EH (cell line): ENCODE measurements at places on chromosomes 6 and 20.

DNA sequence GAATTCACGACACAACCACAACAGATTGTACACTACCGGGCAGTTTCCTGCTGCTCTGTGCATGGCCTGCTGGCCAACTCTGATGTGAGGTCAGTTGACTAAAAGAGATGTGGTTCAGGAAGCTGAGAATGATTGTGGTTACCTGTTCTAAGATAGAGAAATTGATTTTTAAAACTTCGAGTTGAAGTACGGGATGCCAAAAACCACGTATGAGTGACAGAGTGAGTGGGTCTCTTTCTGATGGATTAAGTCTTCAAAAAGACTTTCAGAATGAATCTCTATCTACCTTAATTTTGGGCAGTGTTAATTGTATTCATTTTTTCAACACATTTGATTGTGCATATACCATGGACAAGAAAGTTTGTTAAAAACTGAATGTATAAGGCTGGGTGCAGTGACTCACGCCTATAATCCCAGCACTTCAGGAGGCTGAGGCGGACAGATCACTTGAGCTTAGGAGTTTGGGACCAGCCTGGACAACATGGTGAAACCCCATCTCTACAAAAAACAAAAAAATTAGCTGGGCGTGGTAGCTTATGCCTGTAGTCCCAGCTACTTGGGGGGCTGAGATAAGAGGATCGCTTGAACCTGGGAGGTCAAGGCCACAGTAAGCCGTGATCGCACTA is 121.2 kb downstream of the SGK1 start:
- no peak for DNase-seq

- no peak for DNase-seq
These were observed 35.3 kb upstream of the SLC22A3 start for GRCh38 chr6:160312900-160313299.

DNA sequence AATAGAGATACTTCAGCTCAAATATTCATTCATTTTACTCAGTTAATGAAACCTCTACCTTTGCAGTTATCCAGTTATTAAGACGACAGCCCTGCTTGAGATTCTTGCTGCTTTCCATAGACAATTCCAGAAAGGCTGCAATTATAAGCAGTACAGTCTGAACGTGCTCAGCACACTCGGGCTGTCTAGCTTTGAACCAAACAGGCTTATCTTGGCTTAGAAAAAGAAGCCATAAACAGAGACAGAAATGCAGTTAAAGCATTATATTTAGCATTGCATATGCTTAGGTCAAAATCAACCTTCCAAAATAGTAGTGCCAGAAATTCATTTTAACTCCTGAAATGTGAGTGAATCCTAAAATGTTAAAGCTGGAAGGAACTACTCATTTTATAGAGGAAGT is 204.1 kb upstream of the KCNQ5 start:
- no peak for DNase-seq

GRCh38 chr20:12028771-12029170 is 111.1 kb downstream of the BTBD3 start:
- DNase-seq = no peak

DNA sequence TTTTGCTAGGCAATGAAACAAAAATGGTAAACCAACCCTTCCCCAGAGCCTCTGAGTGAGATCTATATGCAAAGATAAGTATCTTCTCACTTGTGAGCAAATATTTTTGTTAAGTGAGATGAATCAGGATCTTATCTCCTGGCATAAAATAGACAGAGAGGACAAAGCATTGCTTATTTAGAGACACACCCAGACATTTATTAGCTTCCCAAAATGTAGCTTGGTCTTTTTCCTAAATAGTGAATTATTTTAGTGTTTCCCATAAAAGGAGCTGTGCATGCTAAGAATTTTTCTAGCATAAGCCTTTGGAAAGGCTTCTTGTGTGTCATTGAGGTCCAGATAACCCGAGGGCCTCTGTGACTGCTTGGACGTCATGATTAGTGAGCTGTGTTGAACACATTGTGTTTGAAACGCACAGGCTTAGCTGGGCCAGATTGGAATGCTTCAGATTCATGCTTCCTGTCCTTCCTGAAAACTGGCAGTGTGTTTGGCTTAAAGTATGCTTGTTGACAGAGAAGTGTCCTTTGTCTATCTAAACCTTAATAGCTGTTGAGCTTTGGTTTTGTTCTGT is 16.5 kb downstream of the MTHFD1L start:
- DNase-seq = peak; percentile 99

GRCh38 chr20:48686238-48687116 is 141.3 kb downstream of the PREX1 start:
- peak; percentile 53 for DNase-seq

DNA sequence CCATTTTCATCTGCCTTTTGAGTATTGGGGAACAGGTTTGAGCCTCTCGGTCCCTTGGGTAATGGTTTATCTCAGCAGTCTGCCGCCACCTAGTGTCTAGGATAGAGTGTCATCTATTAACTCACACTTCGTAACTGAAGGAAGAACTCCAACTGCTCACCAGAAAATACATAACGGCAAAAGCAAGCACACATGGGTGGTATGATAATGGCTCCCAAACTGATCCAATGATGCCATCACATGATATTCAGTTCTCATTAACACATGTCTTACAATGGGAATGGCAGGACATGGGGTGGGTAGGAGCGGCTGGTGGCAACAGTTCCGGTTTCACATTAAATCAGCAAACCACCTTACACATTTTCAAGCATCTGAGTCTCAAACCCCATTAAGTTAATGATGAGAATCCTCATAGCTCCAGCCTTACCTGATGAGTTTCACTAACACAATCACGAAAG is 110.7 kb upstream of the PHACTR1 start:
- peak; percentile 77 for DNase-seq

- peak; percentile 69 for DNase-seq
These were observed 89.8 kb upstream of the PRSS16 start for GRCh38 chr6:27157459-27158315.

GRCh38 chr6:144349690-144350527 is 64.8 kb downstream of the UTRN start:
- DNase-seq = peak; percentile 51

DNA sequence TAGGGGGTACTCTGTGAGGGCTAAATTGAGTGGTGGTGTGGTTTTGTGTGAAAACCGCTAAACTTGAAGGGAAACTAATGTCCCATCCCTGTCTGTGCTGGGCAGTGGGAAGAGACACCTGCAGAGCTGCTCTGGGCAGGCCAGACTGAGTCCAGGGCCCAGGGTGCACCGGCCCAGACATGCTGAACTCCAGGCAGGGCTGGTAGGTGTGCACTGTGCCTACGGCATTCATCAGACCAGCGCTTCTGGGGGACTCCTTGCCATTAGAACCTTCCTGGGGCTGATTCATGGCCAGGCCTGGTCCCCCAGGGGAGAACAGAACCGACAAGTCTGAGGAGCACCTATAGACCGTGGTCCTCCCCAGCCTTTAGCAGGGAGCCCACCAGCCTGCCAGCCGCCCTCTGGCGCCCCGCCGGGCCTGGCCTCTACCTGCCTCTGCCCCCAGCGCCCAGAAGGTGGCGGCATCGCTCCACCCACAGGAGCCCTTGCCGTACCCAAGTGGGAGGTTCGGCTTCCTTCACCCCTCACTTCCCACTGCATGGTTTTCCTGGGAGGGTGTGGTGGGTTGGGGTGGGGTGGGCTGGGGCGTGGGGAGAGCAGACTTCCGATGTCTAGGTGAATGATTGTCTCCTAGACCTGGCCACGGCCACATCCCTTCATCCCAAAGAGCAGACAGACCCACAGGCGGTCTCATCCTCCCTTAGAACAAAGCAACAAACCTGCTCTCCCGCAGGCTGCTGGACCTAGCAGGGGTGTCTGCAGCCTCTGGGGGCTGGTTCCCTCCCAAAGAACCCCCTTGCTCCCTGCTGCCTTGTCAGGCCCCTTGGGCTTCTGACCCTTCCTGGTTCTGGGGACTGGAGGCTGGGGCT is 15.5 kb downstream of the CCDC167 start:
- DNase-seq = peak; percentile 56

DNA sequence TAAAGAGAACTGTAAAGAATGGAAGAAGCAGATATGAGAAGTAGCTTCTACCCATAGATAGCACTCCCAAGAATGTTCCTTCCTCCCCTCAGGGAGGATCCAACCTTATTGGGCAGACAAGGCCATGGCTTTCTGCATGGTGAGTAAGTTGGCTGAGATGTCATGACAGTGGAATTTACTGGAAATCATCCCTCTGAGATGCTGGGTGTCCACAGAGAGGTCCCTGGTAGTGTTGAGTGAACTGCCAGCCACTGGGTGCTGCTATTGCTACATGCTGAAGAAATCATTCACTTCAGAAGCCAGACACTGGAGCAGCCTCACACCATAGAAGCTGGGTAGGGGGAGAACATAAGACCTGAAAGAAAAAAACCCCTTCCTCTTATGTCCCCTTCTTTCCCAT is 46.4 kb upstream of the FERMT1 start:
- peak; percentile 55 for DNase-seq

GRCh38 chr20:19292254-19292653 is 79.8 kb downstream of the SLC24A3 start:
- DNase-seq = no peak

- DNase-seq = peak; percentile 29
These were observed 36.3 kb upstream of the SULF2 start for GRCh38 chr20:47821481-47822100.

GRCh38 chr6:103027271-103027931 is 1633.9 kb downstream of the GRIK2 start:
- DNase-seq = no peak

GRCh38 chr6:423799-424345 is 32.3 kb downstream of the IRF4 start:
- DNase-seq = no peak

DNA sequence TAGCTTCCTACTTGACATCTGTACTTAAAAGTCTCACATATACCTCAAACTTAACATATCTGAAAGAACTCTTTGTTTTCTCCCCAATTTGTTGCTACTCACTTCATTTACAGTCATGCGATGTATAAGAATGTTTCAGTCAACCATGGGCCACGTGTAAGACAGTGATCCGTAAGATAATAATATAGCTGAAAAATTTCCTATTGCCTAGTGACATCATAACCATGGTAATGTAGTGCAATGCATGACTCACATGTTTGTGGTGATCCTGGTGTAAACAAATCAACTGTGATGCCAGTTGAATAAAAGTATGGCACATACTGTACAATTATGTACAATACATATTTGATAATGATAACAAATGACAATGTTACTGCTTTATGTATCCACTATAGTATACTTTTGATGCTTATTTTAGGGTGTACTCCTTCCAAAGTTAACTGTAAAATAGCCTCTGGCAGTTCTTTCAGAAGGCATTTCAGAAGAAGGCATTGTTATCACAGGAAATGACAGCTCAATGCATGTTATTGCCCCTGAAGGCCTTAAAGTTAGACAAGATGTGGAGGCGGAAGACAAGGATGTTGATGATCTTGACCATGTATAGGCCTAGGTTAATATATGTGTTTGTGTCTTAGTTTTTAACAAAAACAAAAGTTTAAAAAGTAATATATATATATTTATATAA is 579.0 kb downstream of the EPHA7 start:
- no peak for DNase-seq

DNA sequence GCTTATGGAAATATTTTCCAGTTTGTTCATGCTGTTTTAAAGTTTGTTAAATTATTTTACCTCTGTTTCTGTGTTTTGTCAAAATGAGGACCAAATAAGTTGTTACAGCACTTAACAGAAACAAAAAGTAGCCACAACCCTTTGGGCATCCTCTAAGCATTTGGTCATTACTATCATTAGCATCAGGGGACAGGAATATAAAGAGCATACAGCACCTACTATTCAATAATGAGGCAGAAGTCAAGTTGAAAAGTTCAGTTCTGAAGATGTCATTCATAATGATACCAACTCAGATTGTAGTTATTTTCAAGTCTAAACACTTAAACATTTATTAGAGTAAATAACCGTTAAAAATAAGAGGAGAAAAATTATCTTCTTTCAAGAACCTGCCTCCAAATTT is 862.3 kb upstream of the FLRT3 start:
- no peak for DNase-seq

DNA sequence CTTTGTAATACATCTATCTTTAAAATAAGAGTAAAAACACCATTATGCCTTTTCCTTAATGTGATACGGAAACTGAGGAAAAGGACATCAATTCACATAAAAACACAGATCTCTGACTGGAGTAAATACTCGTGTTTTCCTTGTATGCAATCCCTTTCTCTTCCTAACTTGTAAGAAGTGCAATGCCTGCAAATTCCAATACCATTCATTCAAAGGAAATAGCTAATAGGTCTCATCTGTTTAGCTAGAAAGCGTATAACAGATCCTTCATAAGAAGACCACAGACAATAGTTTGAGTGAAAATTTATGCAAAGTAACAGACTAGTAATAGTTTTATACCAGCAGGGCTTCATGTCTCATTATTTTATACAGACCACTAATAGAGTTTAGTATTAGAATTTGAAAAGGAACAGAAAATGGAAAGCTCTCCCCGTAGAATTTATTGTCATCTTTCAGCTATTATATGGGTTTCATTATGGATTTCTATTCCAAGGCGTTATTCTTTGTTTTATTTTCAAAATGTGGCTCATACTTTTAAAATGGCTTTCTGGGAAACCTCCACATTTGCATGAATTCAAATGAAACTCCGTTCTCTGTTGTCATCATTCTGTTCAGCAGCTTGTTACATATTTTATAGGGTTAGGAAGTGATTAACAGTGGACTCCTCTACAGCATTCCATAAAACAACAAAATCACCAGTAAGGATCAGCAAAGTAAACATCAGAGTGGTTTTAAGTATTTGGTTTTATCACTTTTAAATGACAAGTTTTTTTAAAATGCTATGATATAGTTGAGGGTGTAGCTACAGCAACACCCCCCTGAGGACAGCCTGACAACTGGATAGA is 186.7 kb downstream of the BTBD9 start:
- peak; percentile 42 for DNase-seq

GRCh38 chr6:48859562-48860123 is 603.4 kb downstream of the MMUT start:
- DNase-seq = no peak

DNA sequence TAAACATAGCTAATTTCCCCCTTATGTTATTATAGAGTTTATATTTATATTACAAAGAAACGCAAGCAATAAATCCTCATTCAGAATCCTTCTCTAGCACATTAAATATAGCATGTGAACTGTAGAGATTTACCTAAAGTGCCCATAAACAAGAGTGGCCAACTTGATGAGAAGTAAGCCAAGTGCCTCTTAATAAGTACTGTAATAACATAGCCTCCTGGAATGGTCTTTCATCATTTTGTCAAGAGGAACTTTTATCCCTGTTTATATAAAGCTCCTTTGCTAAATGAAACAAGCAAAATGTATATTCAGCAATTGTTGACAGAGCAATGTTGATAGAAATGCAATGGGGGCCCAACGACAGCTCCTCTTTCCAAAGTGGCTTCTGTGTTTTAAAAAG is 195.0 kb downstream of the ARHGAP18 start:
- DNase-seq = no peak

DNA sequence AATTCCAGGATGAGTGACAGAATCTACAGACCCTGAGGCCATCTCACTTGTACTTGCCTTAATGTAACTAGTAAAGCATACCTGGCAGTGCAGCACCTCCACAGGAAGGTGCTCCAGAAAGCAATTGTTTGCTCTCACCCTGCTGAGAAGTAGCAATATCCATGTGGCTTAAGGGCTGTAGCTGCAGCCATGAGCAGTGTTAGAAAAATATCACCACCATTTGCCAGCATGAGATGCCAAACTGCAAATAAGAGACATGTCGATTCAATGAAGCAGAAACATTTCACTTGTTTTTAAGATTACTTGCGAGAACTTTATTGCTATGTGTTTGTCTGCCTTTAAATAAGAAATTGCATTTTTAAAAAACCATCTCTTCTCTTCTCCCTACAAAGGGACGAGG is 151.5 kb downstream of the PRL start:
- DNase-seq = no peak
